ENCODE measurements at places on chromosomes 6 and 20.

- no peak for DNase-seq
These were observed 45.6 kb downstream of the STK38 start for GRCh38 chr6:36501686-36502085.

- peak; percentile 14 for DNase-seq
These were observed 2.2 kb downstream of the BICRAL start for GRCh38 chr6:42783876-42784642.

DNA sequence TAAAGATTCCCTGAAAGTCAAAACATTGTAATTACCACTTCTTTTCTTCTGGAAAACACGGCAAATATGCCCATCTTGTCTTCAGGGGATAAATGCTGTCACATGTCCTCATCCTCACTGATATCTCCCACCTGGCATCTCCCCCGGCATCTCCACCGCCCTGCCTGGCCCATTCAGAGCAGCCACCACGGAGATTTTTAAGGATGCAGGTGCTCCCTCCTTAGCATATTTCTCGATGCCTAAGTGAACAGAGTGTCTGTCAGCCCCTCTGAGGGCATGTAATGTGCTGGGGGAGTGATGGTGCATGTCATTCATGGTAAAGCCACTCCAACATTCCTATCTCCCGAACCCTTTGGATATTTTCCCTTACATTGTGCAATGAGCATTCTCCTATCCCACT, 215.5 kb downstream of the PREX1 start:
- no peak for DNase-seq

GRCh38 chr20:35179292-35180212, 7.7 kb downstream of the PROCR start:
- DNase-seq: no peak

- peak; percentile 2 for DNase-seq
These were observed 481.1 kb upstream of the MAN1A1 start for GRCh38 chr6:119830494-119831295.

- no peak for DNase-seq
These were observed 15.6 kb downstream of the ARG1 start for GRCh38 chr6:131588643-131589042.

DNA sequence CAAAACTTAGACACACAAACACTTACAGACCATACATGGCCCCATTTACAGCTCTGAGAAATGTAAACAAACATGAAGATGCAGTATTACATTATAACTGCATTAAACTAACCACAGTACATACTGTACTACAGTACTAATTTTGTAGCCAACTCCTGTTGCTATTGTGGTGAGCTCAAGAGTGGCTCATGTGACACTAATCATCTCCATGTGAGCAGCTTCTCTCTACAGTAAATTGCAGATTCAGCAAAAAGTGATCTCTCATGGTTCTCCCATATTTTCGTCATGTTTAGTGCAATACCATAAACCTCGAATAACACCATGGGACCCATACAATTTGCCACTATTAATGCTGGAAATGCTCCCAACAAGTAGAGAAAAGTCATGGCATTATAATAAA, 860.4 kb downstream of the EPHA7 start:
- DNase-seq: no peak

- no peak for DNase-seq
These were observed 6.9 kb downstream of the SESN1 start for GRCh38 chr6:109087661-109088264.

All from fibroblast of mammary gland (primary cell).